ENCODE measurements at places on chromosomes 6 and 20. TPM values are rescaled to one million over a fixed set of nuclear protein-coding genes. Genes with fewer than 3 reads are reported as not detected.

Gene OR2J2
- total RNA-seq = not detected

Gene ATP6V1G2
- 1.3 TPM for total RNA-seq

DNA sequence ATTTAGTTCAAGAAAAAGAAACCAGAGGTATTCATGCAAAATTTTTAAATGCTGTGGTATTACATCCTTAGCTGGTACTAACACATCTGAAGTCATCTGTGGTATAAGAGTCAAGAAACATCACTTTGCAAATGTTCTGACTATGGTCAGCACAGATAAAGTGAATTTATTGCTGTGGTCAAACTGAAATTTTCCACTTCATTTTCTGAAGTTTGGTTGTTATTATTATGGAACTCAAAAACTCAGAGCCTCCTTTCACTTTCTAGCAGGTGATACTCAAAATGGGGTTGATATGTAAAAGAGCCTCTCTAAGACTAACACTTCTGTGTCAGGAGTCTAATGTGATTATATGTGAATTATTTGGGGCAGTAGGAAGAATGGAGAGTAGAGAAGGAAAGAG, 257.8 kb downstream of the RNGTT start:
- no peak for DNase-seq

DNA sequence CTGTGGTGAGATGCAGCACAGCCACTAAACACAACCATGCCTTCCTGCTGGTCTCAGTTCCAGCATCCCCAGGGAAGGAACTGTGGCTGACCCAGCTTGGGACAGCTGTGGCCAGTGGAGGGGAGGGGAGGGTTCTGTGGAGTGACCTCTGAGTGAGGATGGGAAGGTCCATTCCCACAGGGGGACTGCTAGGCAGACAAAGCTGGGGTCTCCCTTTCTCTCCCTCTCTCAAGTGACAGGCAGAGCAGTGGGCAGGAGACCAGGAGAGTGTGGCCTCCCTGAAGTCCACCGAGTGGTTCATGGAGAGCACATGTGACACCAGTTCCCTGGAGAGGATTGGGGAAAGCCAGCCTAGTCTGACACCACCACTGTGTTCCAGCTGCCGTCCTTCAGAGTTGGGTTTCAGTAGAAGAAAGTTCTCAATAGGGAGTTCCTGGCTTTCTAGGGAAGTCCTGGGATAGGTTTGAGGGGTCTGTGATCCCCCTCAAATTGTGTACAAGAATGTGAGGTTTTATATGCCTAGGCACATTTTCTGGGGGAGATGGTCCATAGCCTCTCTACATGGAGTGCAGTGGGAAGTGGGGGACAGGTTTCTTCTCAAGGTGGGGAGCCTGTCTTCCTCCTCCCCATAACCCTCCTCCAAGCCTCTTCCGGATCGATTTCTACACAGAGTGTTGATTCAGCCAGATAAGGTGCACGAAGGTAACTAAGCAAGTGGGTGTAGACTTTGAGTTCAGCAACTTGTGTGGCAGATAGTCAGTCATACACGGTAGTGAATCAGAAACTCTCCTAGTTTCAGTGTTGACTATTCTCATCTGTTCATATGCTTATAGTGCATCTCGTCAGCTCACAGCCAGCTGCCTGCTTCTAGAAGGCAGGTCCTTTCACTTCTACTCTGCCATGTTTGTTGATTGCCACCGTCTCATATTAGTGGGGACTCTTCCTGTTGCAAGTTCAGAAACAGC, 18.9 kb downstream of the MANBAL start:
- DNase-seq = no peak

DNA sequence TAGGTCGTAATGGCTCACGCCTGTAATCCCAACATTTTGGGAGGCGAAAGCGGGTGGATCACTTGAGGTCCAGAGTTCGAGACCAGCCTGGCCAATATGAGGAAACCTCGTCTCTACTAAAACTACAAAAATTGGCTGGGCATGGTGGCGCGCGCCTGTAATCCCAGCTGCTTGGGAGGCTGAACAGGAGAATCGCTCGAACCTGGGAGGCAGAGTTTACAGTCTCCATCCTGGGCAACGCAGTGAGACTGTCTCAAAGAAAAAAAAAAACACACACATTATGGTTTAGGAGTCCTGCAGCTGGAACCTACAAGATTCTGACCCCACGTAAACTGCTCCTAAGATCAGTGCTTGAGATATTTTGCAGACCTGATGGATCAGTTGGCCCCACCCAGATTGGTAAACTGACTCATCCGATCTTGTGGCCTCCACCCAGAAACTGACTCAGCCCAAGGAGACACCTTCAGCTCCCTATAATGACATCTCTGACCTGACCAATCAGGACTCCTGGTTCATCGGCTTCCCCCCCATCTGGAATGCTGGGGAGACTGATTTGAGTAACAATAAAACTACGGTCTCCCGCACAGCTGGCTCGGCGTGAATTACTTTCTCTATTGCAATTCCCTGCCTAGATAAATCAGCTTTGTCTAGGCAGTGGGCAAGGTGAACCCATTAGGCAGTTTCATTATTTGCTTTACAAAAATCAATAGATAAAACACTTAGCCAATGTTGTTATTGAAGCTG, 96.2 kb upstream of the BTN3A2 start:
- peak; percentile 35 for DNase-seq

DNA sequence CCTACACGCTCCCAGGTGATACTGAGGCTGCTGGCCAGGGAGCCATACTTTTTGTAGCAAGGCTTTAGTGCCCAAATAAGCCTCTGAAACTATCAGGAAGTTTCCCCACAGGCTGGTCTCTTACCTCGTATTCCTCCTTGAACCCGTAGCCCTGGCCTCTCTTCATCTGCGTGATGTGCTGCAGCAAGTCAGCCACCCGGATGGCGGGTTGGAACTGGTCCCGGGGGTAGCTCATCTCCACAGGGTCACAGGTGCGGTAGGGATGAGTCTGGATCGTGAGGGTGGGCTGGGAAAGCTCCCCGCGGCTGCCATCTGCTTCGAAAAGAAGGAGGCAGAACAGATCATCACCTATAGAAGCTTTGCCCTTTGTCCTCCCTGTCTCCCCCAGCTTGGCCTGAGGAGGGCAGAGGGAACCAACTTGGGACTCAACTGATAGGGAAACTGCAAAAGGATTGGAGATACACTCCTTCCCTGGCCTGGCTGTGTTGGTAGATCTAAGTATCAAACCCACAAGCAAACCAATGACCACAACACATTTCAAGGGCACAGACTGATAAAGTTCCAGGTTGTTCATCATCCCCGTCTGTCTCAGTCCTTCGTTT, 543.2 kb upstream of the CHD6 start:
- DNase-seq = no peak

- no peak for DNase-seq
Measured at GRCh38 chr6:124928851-124929250, 33.4 kb upstream of the RNF217 start.
